ENCODE measurements at places on chromosomes 5 and 9. TPM values are rescaled to one million over a fixed set of nuclear protein-coding genes. Genes with fewer than 3 reads are reported as not detected.

PIP5K1B gene
- total RNA-seq: 23.3 TPM

DNA sequence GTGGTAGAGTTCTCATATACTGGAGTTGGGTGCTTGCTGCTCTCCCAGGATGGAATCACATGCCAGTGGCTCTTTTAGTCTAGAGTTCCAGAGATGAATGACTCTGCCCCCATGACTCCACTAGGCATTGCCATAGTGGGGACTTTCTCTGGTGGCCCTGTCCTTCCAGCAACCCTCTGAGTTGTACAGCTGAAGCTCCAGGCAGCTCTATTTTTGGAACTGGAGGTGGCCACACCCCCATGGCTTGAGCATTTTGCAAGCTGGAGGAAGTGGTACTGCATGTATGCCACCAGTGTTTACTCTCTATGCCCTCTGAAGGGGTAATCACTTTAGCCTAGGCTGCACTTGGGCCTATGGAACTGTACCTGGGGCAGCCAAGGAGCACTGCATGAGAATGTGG lies 112.6 kb downstream of the RANBP17 start:
- no peak for DNase-seq

DNA sequence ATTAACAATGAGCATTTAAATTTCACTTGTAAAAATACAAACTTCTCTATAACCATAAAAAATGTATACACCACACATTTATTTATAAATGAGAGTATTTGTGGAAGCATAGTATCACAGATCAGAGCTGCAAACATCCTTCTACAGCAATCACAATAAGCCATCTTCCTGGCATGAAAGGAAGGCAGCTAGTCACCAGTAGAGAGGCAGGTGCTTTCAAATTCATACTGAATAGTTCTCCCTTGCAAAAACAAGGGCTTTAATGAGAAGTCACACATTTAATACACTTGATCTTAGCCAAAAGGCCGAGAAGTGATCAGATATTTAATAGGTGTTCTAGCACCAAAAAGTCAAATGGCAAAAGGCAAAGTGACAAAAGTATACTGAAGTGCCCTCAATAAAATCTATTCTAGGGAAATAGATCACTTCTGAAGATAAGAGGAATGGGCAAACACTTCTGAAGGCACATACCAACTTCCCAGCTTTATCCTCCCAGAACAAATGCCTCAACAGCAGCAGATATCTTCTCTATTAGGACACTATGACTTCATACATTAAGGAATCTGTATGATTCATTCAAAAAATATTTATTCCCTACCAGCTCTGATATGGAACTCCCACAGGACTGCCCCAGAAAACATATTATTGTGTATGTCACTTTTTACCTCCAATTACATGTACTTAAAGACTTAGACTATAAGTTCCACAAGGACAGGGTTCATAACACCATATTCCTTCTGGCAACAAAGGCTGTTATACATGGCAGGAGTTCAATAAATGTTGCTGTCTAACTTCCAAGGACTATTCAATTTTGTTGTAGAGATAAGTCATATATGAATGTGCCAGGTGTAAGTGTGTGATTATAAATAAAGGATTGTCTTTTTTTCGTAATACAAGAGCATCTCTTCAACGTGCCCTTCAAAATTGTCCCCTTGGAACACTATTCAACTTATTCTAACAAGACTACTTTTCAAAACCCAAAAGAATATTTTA lies 31.7 kb downstream of the MAPKAP1 start:
- no peak for DNase-seq

DNA sequence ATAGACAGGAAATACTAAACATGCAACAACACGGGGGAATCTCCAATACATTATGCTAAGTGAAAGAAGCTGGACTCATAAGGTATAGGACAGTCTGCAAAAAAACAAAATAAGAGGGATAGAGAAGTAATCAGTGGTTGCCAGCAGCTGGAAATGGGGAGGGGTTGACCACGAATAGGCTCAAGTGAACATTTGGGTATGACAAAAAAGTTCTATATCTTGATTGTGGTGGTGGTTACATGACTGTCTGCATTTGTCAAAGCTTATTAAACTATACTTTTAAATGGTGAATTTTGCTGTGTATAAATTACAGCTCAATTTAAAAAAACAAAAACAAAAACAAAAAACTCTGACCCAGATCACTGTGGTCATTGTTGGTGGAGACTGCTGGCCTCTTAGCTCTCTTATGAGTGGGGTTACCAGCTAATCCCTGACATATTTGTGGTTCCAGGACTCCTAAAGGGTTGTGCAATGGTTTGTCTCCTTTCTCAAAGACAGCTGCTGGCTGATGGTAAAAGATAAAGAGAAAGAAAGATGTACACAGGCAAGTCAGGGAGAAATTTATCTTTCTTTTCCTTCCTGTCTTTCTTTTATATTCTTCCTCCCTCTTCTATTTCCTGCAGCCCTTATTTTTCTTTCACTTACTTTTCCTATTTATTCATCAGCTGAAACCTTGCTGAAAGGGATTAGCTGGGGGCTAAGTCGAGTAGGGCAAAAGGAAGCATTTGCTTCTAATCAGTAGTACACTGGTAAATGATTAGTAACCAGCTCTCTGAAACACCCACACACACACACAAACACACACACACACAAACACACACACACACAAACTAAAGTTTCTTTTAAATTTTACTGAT lies 42.6 kb upstream of the APC start:
- DNase-seq: no peak

All from sigmoid colon (tissue), 7 donors.